Effector memory CD4-positive, alpha-beta T cell (primary cell): ENCODE measurements at places on chromosomes 11 and 22.
A peak's percentile ranks its signal among the peaks of the same experiment; 100 is the strongest.

DNA sequence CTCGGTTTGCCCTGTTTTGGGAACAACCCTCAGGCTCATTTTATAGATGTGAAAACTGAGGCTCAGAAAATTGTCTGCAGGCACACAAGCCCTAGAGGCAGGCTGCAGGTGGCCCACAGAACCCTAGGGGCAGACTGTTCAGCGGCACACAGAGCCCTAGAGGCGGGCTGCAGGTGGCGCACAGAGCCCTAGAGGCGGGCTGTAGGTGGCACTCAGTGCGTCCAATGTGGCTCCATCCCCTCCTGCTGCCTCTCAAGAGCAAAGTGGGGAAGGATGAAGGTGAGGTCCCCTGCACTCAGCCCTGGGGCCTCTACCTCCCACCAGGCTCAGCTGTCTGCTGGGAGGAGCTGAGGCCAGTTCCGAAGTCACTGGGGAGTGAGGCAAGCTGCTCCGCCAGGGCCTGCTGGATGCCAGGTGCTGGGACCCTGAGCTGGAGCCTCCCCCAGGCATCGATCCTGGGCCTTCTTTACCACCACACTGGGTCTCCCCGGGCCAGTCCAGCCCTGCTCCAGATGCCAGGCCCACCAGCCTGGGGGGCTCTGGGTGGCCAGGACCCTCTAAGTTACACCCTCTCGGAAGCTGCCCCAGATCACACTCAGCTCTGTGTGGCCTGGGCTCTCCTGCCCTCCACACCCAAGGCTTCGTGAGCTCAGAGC, 2.3 kb downstream of the ACY3 start:
- no peak for DNase-seq

DNA sequence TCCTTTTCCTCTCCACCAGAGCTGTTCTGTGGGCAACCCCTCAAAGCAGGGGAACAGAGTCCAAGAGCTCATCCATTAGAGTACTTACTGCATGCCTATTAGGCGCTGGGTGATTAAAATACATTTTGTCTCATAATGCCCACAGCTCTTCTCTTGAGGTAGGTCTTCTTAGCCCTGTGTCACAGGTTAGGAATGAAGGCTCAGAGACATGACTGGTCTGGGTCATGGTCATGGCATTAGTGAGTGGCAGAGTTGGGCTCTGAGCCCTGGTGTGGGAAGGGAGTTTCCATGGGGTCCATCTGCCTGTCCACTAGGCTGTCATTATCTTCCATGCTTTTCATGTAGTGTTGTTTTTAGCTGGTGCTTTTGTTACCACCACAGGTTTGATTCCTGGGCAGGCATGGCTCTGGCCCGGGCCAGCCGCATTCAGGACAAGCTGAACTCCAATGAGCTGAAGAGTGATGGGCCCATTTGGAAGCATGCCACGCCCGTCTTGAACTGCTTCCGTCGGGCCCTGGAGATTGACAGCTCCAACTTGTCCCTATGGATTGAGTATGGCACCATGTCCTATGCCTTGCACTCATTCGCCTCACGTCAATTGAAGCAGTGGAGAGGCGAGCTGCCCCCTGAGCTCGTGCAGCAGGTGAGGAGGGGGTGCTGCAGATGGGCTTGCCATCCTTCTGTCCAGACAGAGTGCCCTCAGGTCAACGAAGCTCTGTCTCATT, 76.1 kb downstream of the CABIN1 start:
- DNase-seq, result no peak

GRCh38 chr11:74744277-74744676, 4.4 kb upstream of the RNF169 start:
- no peak for DNase-seq

DNA sequence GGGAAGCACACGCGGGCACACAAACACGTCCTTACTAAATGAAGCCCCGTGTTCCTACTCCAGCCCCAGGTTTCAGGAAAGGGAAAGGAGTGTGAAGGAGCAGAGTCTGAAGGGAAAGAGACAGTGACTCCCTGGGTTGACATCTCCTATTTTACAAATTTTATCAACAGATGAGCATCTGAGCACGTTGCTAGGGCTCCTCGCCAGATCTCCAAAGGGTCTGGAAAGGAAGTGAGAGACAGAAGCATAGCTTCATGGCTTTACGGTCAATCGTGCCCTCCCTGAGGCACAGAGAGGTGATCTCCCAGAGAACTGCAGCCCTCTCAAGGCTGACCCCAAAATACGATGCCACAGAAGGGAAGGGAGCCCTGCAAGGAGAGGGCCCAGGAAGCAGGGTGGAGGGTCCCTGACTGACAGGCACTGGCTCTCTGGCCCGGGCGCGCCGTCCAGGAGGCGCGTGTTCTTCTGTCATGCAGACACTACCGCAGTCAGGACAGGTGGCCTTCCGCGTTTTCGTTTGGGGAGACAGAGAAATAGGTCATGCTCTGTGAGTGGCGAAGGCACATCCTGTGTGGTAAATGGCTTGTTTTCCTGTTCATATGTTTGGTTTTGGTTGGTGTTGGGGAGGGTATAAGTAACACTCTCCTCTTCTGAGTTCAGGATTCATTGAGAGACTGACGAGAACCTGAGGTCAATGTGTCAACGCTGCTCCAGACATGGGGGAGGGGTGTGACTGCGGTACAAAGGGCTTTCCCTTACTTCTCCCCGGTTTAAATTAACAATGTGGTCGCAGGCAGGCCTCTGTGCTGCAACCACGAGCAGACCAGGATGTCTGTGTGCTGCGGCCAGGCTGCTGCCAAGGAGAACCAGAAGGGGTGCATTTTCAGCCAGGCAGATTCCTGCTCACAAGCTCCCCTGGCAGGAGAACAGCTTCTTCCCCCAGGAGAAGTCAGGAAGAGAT, 813.3 kb downstream of the OPCML start:
- DNase-seq, result peak; percentile 48

DNA sequence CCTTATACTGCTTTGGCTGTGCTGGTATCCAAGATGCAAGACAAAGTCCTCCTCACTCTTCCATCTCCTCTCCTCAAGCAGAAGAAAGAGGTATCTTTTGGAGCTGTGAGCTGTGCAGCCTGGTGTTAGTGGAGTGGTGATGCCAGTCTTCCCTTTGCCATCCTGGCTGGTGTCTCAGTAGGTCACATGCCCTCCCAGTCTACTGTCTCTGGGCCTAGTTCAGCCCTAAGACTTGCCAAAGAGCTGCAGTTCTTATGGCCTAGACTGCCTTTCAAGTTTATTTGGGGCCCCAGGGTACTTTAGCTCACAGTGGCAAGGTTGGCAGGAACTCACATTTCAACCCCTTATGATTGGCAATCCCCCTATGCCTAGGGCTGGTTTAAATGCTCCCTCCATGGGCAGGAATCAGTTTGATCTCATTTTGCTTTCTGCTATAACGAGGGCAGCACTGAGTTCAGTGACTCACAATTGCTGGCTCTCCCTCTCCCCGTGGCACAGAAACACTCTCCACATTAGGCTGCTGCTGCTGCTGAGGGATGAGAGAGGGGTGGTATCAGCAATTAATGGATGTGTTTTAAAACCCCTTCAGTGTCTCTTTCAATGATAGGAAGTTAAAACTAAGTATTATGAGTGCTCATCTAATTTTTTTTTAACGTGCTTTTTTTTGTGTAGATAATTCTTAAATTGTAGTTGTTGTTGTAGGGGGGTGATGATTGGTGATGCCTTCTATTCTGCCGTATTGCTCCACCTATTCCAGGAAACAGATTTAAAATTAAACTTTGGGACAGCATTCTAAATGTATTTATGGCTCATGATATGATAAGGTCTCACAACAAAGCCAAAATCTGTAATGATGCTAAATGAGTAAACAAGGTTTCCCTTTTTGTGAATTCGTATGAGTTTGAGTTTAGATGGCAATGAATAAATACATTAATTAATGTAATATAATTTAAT, 1295.0 kb downstream of the JRKL start:
- no peak for DNase-seq
